T-helper 17 cell (primary cell): ENCODE measurements at places on chromosomes 6 and 20.

- H3K36me3 ChIP-seq: no peaks in the 10 kb centered on the region
- no peak for DNase-seq
- no peak overlapping the region for H3K27ac ChIP-seq
- no peaks in the 10 kb centered on the region for H3K27me3 ChIP-seq
- peaks cover 5% of the 10 kb centered on the region for H3K4me1 ChIP-seq
Observed at GRCh38 chr6:26561533-26562466, 23.6 kb downstream of the HMGN4 start.

DNA sequence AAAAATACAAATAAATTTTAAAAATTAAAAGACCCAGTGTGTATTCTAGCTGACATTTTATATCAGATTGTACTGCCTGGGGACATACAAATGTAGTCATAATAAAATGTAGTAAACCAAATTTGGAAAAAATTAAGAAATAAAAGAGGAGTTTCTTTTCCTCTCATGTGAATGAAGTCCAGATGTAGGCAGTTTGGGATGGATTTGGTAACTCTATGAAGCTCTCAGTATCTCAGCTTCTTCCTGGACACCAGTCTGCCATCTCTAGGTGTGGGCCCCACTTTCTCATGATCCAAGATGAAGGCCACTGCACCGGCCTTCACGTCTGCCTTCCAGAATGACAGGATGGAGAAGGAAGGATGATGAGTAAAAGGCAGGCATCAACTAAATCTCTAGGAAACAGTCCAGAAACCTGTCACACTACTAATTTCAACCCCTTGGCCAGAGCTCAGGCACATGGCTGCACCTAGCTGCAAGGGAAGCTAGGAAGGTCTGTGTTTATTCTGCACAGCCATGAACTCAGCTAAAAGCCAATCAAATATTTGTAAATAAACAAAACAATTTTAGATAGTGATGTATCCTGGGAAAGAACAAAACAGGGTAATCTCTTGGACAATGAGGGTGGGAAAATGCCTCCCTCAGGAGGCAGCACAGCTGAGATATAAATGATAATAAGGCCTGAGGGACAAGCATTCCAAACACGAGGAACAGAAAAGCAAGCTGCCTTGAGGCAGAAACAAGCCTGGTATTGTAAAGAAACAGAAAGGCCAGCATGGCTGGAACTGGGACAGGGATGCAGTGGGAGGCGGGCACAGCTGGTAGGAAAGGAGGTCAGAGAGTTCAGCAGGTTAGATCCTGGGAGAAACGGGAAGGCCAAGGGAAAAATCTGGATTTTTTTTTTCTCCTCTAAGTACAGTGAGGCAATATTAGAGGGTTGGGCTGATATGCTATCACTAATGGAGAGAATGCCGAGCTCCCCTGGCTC lies 88.5 kb upstream of the PTPN1 start:
- peaks cover 4% of the 10 kb centered on the region for H3K4me1 ChIP-seq
- H3K4me3 ChIP-seq: no peak overlapping the region
- peaks cover 23% of the 10 kb centered on the region for H3K27me3 ChIP-seq
- no peak for DNase-seq
- no peaks in the 10 kb centered on the region for H3K36me3 ChIP-seq
- no peak overlapping the region for H3K27ac ChIP-seq

DNA sequence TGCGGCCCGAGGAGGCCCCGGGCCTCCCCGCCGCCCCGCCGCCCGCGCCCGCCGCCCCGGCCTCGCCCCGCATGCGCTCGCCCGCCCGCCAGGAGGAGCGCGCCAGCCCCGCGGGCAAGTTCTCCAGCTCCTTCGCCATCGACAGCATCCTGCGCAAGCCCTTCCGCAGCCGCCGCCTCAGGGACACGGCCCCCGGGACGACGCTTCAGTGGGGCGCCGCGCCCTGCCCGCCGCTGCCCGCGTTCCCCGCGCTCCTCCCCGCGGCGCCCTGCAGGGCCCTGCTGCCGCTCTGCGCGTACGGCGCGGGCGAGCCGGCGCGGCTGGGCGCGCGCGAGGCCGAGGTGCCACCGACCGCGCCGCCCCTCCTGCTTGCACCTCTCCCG lies 1.5 kb downstream of the FOXQ1 start:
- no peak for DNase-seq
- peaks cover 11% of the 10 kb centered on the region for H3K36me3 ChIP-seq

- H3K4me1 ChIP-seq: peaks cover 16% of the 10 kb centered on the region
- H3K27ac ChIP-seq: peak overlapping the region; percentile 56
- DNase-seq: peak; percentile 39
- H3K36me3 ChIP-seq: peaks cover 2% of the 10 kb centered on the region
- peak overlapping the region; percentile 56 for H3K4me3 ChIP-seq
Observed at GRCh38 chr20:44747166-44748004, 1.7 kb downstream of the KCNK15 start.

GRCh38 chr6:117448732-117449485 lies 23.2 kb upstream of the ROS1 start:
- H3K4me3 ChIP-seq: no peak overlapping the region
- H3K4me1 ChIP-seq: no peaks in the 10 kb centered on the region
- no peaks in the 10 kb centered on the region for H3K36me3 ChIP-seq
- H3K27me3 ChIP-seq: peaks cover 54% of the 10 kb centered on the region
- no peak for DNase-seq

GRCh38 chr6:25477006-25477590 lies 174.9 kb upstream of the SCGN start:
- H3K36me3 ChIP-seq: peaks cover 4% of the 10 kb centered on the region
- no peak overlapping the region for H3K4me3 ChIP-seq
- no peak for DNase-seq
- peaks cover 4% of the 10 kb centered on the region for H3K4me1 ChIP-seq
